ENCODE measurements at places on chromosomes 11 and 22.
A peak's percentile ranks its signal among the peaks of the same experiment; 100 is the strongest.

GRCh38 chr11:116773203-116774097, 663 bp upstream of the BUD13 start:
- peak; percentile 31 for DNase-seq

DNA sequence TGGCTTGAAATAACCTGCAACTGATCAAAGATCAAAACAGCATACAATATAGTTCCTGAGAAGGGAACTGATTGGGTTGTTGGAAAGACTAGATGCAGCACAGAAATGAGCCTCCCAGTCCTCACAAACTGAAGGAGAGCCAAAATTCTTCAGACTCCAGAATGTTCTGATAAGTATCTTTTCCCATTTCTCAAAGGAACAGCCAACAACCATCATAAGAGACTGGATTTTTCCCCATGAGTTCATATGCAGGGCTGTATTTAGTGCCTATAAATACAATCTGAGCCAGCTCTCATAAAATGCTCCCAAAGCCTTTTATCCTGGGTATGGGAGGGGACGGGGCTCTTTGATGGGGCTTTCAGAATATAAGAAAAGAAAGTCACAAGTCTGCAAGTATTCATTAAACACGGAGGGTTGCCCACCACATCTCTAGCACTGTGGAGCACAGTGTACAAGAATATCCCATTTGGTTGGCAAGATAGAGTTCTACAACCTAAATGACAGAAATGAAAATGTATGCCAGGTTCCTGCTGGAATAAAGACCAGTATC, 50.7 kb upstream of the LYVE1 start:
- DNase-seq = no peak

GRCh38 chr11:68439355-68440065, 21.0 kb upstream of the PPP6R3 start:
- DNase-seq = peak; percentile 65

DNA sequence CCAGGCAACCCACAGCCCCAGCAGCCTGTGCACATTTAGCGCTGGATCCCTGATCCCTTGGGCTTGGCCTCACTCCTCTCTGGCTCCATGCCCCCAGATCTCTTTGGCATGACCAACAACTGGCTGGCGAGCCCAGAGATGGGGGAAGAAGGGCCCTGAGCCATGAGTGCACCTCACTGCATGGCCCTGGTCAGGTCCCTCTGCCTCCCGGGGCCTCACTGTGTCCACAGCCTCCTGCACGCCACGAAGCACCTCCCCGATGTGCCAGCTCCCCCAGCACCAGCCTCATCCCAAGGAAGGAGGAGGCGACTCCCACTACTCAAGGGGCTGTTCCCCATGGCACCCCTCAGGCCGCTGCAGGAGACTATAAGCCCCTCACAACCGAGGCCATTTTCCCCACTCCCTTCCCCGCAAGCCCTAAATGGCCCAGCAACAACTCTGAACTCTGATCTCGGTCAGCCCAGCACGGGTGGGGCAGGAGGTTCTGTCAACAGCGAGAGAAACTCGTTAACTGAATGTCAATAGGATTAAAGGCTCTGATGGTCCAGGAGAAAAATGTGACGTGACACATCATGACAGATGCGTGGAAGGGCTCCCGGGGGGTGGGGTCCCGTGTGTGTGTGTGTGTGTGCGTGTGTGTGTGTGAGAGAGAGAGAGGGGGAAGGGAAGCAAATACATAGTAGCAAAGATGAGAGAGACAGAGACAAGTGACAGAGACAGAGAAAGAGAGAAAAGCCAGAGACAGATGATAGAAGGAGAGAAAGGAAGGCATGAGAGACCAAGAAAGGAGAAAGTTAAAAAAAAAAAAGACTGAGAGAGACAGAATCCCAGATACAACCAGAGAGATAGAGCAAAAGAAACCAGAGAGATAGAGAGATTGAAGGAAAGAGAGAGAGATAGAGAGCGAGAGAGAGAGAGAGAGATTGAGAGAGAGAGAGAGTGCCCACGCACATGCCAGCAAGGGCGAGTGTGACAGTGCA, 28.4 kb upstream of the SYT7 start:
- no peak for DNase-seq

- DNase-seq = peak; percentile 80
Measured at GRCh38 chr11:110991661-110992355, 253.7 kb upstream of the POU2AF2 start.

DNA sequence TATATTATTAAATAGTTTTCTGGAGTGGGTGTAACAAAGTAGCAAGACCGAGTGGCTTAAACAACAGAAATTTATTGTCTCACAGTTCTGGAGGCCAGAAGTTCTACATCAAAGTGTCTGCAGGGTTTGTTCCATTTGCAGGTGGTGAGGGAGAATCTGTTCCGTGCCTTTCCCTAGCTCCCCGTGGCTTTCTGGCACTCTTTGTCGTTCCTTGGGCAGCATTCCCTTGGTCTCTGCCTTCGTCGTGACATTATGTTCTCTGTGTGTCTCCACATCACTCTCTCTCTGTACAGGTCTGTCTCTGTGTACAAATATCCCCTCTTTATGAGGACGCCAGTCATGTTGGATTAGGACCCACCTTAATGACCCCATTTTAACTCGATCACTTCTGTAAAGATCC, 38.2 kb downstream of the LDLRAD3 start:
- DNase-seq = no peak

DNA sequence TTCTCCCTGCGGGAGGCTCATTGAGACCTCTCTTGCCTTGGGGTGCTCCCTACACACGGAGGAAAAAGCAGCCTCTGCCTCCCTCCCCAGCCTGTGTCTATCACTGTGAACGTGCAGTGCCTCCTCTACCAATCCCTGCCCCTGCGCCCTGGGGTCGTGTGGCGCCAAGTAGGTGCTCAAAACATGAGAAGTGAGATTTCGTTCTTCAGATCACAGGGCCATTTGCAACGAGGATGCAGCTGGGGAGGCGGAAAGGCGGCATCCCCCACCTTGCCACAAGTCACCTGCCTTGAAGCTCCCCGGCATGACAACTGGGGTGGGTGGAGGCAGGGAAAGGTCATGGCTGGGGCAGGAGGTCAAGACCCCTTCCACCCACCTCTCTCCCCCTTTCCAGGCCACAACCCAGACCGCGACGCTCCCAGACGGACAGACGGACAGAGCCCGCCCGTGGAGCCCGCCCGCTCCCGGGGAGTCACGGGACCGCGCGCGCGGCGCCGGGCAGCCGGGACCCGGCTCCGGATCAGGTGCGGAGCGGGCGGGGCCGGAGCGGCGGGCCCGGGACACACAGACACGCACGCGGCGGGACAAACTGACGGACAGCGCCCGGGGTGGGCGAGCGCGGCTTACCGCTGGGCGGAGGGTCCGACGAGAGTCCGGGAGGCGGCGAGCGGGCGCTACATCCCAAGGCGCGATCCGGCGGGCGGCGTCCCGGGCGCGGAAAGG, 485 bp downstream of the KCNJ4 start:
- no peak for DNase-seq

- peak; percentile 14 for DNase-seq
Measured at GRCh38 chr11:120835601-120836228, 188.2 kb upstream of the TBCEL start.

- peak; percentile 2 for DNase-seq
Measured at GRCh38 chr22:50674130-50674500, 1.5 kb downstream of the SHANK3 start.

GRCh38 chr11:118641397-118642019, 34.1 kb downstream of the PHLDB1 start:
- no peak for DNase-seq

DNA sequence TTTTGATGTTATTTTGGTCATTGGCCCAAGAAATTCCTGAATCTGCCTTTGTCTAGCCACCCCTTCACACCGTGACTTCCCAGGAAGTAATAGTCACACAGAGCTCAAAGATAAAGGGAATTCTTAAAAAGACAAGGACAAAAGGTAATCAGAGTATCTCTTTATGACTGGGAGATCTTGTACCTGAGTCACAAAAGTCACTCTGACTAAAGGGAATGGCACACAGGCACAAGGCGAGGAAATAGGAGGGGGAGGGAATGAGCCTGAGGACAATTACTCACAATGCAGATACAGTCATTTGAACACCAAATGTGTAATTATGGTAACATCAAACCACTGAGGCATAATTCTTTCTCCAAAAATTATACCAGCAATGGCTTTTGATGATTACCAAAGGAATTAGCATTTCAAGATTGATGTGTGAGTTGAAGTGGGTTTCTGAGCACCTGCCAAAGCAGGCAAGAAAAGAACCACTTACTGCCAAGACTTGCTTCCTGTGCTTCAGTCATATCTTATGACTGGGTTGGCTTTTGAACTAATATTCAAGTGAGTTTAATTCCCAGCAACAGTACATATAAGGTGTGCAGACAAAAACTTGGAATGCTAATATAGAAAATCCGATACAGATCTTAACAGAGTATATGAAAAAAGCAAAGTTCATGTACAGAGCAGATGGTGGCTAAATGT, 856.4 kb downstream of the LRRC4C start:
- DNase-seq = no peak

DNA sequence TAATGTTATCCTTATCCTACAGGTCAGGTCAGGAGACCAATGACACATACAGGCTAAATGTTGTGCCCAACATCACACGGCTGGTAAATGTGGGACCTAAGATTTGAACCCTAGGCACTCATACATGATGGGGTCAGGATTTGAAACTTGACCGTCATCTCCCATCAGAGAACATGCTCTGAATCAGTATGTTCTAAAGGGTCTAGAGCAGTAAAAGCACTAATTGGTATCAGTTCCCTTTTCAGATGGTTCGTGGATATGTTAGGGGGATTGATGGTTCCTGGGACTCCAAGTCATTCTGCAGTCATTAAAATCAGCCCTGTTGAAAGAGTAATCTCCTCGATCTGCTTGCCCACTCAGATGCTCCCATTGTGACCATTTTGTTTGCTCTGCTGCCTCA, 65.5 kb downstream of the BMAL1 start:
- no peak for DNase-seq

DNA sequence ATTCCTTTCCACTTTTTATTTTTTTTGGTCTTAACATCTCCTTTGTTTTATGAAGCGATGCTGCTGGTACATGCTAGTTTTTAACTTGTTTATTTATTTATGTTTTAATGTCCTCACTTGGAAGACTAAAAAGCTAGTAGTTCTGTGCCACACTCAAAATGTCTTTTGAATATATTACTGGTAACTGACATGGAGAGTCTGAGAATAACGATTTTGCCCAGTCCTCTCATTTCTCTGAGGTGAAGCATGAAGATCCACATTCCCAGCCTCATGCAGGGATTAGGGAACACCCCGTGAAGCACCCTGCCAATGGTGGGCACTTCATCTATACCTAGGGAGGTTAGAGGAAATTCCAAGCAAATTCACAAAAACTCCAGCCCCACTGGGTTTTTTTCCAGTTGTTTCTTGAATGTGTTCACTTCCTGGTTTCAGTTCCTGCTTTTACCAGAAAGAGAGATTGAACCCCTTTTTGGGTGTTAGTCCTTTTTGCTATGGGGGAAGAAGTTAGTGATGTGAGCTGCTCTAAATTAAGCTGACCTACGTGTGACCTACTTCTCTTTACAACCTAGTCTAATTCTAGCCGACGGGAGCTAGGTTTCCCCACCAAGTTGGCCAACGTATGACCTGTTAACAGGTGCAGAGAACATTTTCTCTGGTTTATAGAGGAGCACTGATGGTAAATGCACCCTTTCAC, 106.1 kb downstream of the SLC1A2 start:
- DNase-seq = no peak

- no peak for DNase-seq
Measured at GRCh38 chr11:22634897-22635629, 9.4 kb upstream of the FANCF start.

- no peak for DNase-seq
Measured at GRCh38 chr11:69227271-69227670, 66.7 kb upstream of the MYEOV start.

Data from AG08395 (cell line).